ENCODE measurements at places on chromosomes 7 and 10.

DNA sequence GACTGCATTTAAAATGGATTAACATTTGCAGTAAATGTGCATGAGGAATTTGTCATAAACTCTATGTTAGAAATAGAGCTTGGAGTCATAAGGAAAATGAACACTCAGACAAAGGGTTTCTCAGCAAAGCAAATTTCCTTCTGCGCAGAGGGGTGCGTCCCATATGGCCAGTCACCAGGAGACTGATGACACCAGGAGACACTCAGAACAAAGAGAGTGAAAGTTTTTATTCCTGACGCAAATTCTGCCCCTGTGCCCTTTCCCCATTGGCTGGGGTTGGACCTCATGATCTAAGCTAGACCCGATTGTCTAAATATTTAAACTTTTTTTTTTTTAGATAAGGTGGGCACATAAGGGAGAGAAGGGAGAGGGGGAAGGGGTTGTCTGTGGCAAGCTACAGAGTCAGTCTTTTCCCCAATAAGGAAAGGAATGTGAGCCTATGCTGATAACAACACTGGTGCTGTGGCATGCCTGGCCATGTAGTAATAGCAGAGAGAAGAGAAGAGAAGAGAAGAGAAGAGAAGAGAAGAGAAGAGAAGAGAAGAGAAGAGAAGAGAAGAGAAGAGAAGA is 202.0 kb downstream of the POM121L12 start:
- no peak for DNase-seq

- no peak for DNase-seq
Observed at GRCh38 chr7:70621954-70622600, 509.9 kb upstream of the GALNT17 start.

DNA sequence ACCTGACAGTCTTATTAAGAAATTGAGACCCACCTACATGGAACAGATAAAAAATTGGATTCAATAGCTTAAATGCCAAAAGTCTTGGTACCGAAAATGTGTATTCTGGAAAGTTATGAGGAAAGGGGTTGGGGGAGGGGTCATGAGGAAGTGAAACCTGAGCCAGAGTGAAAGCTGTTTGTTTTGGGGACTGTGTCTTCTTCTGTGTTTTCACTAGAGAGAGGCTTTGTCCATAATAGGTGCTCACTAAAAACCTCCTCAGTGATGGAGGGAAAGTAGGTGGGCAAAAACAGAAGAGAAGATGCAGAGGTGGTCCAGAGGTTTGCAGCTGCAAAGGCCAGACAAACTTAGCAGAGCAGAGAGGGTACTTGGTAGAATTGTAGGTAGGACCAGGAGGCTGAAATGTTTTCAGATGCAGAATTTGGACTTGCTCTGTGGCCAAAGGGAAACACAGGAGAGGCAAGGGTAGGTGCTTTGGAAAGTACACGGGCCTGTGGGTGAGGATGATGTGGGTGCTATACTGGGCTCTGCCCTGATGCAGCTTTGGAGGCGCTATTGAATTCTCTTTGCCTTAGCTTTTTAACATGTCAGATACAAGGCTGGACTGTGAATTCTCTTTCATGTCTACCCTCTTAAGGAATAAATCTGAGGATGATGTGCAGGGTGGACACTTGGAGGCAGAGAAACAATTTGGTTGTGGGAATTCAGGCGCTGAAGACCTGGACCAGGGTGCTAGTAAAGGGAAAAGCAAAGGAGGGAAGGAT is 254.6 kb downstream of the PTEN start:
- DNase-seq, result no peak

- DNase-seq, result no peak
Observed at GRCh38 chr10:87842220-87842641, 21.1 kb downstream of the KLLN start.

- DNase-seq, result no peak
Observed at GRCh38 chr7:99419323-99420021, 10.7 kb downstream of the BUD31 start.

GRCh38 chr7:28070297-28071055 is 110.1 kb downstream of the JAZF1 start:
- DNase-seq, result no peak

DNA sequence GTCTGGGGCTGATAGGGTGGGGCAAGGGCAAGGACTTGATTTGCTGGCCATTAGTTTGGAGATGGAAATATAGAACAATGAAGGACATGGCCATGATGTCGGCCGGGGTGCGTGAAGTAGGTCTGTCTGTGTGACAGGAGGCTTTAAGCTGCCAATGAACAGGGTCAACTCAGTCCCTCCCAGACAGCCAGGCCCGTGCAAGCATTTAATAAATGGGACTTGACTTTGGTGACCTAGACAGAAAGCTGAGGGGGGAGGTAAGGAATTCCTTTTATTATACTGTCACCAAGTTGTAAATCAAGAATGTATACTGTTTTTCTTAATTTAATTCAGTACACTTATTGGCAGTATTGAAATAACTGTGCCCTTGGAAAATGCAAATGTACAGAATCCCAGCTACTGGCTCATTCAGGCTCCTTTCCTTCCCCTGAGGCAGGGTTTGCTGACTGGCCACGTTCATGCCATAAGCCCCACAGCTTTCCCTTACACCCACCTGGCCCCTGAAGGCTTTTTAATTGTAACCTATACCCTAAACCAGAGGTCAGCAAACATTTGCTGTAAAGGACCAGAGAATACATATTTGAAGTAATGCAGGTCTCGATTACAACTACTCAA is 87.2 kb downstream of the WIPF3 start:
- no peak for DNase-seq

- DNase-seq, result no peak
Observed at GRCh38 chr10:124403548-124403947, 15.2 kb downstream of the OAT start.

DNA sequence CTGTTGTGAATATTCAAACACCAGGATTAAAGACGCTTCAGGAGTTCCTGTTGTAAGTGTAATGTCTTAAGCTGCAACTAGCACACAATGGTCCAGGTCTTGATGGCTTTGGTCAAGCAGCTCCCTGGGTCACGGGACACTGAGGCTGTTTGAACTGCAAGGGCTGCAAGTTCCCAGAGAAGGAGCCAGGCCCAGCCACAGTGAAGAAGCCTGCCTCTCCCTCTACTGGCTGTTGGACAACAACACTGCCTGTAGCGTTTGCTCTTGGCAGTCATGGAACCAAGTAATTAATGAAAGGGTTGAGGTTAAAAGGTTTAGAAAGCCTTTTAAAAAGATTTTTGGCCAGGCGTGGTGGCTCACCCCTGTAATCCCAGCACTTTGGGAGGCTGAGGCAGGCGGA is 31.9 kb upstream of the GUSB start:
- no peak for DNase-seq

DNA sequence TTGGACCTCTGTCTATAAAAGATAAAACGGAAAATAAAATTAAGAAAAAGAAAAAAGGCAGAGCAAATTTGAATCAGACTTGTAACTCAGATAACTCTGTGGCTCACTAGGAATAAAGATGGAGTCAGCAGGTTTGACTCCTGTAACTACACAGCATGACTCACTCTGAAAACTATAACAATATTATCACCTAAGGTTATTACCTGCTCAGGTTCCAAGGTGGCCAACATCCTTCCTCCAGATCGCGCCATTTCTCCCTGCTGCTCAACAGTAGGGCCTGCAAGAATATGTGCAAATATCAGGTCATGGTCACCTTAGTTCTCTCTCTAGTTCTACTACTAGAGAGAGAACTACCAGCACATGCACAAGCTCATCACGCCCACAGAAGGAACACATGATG is 30.0 kb downstream of the ALDH18A1 start:
- no peak for DNase-seq

DNA sequence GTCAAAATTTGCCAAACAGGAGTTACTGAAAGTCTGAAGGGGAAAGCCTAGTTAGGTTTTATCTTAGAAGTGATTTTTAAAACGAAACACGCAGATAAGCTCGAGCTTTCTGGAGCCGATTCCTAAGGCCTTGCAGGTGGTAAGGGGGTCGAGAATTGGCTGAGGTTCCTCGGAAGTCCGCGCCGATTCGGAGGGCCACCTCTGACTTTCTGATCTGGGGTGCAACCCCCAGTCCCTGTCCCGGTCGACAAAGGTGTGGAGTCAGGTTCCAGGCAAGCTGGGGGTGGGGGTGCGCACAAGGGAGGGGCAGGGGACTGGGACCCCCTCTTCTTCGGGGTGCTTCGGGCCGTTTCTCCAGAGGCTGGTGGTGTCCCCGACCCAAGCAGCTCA is 701 bp upstream of the CUL1 start:
- DNase-seq, result peak; percentile 85

DNA sequence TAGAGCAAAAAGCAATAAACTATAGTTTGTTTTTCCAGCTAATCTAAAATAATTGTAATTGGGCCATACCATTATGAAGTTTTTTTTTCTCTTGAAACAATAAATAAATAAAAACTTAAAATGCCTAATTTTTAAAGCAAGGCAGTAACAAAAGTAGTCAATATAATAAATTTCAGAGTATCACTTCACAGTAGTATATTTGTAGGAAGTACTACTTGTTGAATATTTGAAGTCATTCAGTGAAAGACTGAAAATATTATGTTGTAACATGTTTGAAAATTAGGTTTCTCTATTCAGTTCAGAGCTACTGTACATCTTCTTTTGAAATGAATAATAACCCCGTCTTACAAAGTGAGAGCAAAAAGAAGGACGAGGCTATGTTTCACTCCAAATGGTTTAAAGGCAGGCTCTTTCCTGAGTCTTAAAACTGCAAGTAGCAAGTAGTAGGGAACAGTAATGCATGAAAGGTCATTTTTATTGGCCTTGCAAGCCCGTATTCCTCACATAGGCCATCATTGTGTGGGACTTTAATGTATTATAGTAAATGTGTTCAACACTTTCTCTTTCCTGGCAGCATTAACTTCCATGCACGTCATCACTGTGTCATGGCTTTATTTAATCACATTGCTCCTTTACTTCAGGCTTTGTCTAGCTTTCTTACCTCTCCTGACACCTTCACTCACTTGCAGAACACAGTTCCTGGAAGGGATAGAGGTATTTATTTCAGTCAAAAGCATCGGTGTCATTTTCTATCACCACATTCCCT is 141.4 kb downstream of the VTI1A start:
- no peak for DNase-seq

- no peak for DNase-seq
Observed at GRCh38 chr10:37379991-37380390, 254.6 kb downstream of the ANKRD30A start.

- DNase-seq, result no peak
Observed at GRCh38 chr10:88916986-88917385, 35.6 kb downstream of the ACTA2 start.

GRCh38 chr7:140697447-140698143 is 1.1 kb downstream of the NDUFB2 start:
- no peak for DNase-seq

DNA sequence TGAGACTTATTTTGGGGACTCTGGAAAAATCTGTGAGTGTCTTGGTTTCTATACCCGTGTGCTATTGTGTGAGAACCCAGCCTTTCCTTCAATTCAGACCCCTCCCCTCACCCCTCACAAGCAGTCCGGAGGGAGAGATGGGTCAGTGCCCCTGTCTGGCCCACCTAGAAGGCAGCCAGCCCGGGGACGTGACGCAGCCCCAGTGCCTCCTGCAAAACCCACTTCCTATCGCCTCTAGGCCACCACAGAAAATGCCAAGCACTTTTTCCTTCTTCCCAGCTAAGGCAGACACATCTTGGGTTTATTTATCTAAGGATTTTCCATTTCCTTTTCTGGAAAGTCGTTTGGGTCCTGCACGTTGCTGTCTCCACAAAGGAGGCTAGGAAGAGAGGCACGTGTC is 11.6 kb upstream of the AQP1 start:
- no peak for DNase-seq

DNA sequence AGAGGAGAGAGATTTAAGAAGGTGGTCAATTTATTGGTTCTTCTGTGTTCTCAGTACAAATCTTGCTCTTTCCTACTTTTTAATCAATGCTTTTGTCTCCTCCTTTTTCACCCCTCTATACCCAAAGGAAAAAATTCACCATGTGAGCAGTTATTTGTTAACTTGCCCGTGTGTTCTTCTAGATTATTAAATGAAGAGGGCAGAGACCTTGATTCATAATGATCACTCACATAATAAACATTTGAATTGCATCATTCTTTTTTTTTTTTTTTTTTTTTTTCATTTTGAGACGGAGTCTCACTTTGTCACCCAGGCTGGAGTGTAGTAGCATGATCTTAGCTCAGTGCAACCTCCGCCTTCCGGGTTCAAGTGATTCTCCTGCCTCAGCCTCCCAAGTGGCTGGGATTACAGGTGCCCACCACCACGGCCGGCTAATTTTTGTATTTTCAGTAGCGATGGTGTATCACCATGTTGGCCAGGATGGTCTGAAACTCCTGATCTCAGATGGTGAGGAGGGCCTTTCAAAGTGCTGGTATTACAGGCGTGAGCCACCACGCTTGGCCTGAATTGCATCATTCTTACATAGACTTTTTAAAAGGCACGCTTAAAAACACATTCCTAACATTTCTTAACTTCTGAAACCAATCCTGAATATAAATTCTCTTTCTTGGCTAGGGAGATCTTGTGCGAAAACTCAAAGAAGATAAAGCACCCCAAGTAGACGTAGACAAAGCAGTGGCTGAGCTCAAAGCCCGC is 3.6 kb downstream of the GARS1 start:
- DNase-seq, result no peak

DNA sequence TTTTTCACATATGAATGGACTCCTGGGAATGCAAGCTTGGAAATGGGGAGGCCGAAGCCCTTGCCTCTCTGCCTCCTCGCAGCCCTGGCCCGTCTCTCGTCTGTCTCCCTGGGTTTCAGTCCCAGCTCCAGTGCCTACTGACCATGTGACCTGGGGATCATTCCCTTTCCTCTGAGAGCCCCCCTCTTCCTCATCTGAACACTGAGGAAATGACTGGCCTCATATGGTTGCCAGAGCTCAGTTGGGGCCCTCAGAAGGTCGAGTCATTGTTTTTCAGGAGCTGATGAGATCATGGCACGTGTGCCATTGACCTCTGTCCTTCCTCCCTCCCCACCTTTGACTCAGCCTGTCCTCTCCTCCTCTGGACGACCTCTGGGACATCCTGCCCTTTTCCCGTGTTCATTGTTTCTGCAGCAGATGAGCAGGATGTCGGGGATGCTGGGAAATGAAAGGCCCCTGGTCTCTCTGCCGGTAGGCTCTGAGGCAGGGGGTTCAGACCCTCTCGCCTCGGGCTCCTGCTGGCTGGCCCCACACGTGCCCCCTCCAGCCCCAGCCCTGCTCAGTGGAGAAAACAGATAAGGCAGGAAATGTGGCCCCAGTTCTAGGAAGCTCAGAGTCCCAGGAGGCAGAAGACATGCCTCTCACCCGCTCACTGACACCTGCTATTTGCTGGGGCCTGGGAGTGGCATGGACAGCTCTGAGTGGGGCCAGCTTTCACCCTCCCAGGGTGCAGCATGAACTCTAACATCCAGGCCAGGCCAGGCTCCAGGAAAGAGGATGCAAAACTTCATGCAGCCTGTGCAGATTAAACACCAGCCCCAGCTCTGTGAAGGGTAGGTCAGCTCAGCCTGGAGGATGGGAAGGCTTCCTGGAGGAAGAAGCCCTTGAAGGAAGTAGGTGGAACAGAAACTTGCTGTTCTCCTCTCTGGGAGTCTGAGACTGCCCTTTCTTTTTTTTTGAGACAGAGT is 8.3 kb upstream of the PPP1R35 start:
- DNase-seq, result no peak
